IMR-90 (cell line): ENCODE measurements at places on chromosomes 3 and 15. TPM values are rescaled to one million over a fixed set of nuclear protein-coding genes. Genes with fewer than 3 reads are reported as not detected.

DNA sequence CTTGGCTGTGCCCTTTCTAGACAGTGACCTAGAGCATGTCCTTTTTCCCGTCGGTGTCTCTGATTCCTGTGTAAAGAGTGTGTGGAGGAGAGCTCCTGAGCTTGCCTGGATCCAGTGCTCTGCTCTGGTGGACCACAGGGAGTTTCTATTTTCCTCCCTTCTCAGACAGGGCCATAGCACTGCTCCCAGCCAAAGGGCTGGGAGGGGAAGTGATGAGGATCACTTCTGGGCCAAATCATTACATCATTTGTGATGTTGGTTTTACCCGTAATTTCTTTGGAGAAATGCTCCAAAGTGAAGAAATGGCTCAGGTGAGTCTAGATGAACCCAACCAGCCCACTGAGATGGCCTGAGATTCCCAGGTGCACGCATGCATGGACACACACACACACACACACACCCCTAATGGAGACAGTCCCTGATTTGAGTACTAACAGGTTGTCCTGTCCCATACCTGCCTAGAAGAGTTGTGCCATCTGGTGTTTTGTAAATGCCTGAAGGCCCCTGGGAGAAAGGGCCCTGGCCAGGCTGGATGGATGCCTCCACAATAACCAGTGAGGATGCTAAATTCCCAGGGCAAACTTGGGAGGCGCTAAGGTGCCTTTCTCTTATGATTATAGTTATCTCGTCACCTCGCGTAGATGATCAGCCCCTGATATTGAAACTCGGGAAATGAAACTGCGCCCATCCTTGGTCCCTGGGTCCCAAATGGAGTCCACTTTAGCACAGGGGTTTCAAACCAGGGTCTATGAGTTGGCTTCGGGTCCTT is 86.9 kb downstream of the ASB7 start:
- DNase-seq = no peak

DNA sequence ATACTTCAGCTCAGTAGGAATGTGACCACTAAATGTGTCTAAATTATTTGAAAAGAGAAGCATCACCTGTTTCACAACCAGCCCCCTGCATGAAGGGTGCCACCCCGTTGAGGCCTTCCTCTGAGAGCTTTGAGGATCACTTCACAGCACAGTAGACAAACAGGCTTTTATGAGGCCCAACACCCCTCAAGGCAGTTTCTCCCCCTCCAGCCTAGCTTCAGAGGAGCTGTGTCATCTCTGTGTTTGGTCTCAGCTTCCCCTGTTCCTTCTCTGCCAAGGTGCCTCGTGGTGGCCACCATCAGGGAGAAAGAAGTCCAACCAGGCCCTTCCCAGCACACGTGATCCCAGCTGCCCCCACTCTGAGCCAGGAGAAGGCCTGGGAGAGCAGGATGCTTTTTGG is 21.6 kb upstream of the DUSP7 start:
- DNase-seq = no peak

The P2RY14 gene
- not detected in 2 replicates for polyA plus RNA-seq

DNA sequence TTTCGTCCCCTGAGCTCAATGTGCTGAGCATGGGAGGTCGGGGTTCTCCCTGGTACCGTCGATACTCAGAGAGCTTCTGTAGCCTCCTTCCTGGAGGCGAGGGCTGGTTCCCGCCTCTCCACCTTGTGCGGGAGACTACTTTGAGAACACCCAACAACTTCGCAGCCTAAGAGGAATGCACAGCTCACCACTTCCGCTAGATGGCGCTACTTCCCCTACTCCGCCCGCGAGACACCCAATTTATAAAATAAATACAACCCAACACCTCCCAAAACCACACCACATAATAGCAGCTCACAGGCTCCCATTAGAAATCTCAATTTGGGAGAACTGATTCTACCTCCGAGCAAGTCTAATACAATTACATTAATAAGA is 1.2 kb downstream of the RGMA start:
- peak; percentile 5 for DNase-seq

The GMNC gene
- 0.15 and 0.16 TPM in 2 replicates for polyA plus RNA-seq

The CYFIP1 gene
- polyA plus RNA-seq = 51.4 and 58.4 TPM in 2 replicates

- DNase-seq = no peak
Measured at GRCh38 chr15:68311464-68311835, 33.9 kb downstream of the FEM1B start.

GRCh38 chr3:69690-70089 is 126.9 kb upstream of the CHL1 start:
- DNase-seq = no peak

The GP9 gene
- not detected in 2 replicates for polyA plus RNA-seq

DNA sequence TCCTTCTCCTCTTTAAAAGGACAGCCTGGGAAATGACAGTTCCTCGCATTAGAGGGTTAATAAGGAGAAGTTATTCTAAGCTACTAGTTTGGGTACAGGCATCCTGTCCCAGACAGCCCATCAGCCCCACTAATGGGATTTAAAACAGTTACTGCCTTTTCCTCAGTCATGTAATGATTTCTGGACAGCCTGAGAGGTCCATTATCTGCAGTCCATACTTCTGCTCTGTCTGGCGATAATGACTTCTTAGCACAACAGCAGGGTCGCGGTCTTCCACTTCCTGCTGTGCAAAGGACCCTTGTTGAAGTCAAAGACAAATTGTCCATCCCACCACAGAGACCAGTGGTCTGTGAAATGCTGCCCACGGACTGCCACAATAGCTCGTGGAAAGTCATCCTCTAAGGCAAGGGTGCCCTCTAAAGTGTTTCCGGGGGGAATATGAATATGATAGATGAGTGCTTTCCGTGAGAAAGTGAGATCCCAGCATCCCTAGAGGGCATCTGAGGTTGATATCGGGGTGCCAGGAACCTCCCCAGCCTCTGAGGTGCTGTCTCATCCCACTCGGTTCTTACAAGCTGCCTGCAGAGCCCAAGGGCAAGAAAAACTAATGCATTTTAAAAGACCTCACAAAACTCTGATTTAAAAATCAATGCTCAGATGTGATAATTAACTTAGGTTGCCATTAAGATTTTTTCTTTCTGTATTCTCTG is 100.7 kb downstream of the SHOX2 start:
- no peak for DNase-seq

DNA sequence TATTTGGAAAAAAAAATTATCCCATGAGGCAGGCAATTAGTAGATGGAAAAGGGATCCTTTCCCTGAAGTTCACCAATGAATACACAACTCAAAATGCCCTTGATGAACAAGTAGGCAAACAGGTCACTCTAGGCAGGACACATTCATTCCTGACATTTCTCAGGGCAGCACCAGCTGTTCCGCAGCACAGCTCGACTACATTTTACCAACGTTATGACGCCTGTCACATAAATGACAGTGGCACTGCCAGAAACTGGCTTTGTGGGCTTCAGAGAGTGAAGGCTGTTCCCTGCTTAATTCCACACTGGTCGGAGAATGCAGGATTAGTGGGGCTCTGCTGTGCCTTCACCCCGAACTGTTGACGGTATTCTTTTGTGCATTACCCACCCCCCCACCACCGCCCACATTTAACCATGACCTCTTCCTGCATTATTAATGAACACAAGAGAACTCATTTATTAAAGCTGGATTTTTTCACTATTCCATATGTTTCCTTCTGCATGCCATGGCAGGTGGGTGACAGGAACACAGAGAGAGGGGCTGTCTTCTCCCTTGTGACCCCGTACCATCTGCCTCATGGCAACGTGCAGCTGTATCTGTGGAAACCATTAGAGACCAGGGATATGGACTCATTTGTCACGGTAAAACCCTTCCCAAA is 197.6 kb downstream of the PDZRN3 start:
- DNase-seq = no peak

GRCh38 chr3:46422617-46423016 is 15.6 kb downstream of the CCRL2 start:
- peak; percentile 13 for DNase-seq

DNA sequence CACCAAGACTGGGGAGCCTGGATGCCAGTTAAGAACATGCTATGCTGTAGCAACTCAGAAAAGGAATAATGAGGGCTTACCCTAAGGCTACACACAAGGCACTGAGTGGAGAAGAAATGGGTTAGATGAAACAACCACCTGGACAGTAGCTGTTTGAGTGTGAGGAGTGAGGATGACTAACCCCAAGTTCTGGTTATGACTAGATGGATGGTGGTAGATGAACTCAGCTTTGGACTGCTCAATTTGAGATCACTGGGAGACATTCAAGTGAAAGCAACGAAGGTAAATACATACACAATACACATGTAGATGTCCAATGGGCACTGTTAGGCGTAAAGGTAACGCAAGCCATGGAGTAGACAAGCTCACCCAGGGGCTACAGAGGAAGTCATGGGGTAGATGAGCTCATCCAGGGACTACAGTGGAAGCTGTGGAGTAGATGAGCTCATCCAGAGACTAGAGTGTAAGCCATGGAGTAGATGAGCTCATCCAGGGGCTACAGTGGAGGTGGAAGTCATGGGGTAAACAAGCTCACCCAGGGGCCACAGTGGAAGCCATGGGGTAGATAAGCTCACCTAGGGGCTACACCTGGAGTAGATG is 98.3 kb downstream of the ANO10 start:
- peak; percentile 56 for DNase-seq

- DNase-seq = peak; percentile 90
Measured at GRCh38 chr15:62758126-62758951, 284.2 kb upstream of the TPM1 start.

- peak; percentile 52 for DNase-seq
Measured at GRCh38 chr3:157094751-157095480, 65.0 kb downstream of the CCNL1 start.

- DNase-seq = peak; percentile 1
Measured at GRCh38 chr3:147652651-147653366, 243.6 kb downstream of the ZIC1 start.

- DNase-seq = no peak
Measured at GRCh38 chr15:25392806-25393205, 46.0 kb downstream of the UBE3A start.

The GABRR3 gene
- polyA plus RNA-seq = not detected in 2 replicates

GRCh38 chr3:123034996-123035395 is 7.4 kb upstream of the SEMA5B start:
- no peak for DNase-seq

The CYP1A2 gene
- not detected in 2 replicates for polyA plus RNA-seq

DNA sequence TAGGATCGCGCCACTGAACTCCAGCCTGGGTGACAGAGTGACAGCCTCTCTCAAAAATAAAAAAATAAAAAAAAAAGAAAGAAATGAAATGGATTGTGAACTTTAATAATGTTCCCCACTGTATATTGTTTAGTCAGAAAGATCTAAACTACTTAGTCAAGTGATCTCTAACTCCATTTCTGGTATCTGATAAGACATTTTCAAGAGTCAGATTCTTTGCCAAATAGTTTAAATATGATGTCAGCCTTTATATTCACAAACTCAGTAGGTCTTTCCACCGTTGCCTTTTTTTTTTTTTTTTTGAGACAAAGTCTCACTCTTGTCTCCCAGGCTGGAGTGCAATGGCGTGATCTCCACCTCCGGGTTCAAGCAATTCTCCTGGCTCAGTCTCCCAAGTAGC is 29.0 kb upstream of the OSBPL11 start:
- DNase-seq = peak; percentile 49

- DNase-seq = no peak
Measured at GRCh38 chr15:97174886-97175540, 785.5 kb upstream of the ARRDC4 start.

The CISH gene
- 4.0 and 4.6 TPM in 2 replicates for polyA plus RNA-seq

The EPHA3 gene
- polyA plus RNA-seq = 0.04 and 0.10 TPM in 2 replicates

- DNase-seq = peak; percentile 46
Measured at GRCh38 chr3:169660709-169661360, 2.7 kb downstream of the MECOM start.

The DNAJA4 gene
- 0.27 and 0.32 TPM in 2 replicates for polyA plus RNA-seq

The NR1I2 gene
- not detected in 2 replicates for polyA plus RNA-seq

The TUSC7 gene
- not detected in 2 replicates for polyA plus RNA-seq

DNA sequence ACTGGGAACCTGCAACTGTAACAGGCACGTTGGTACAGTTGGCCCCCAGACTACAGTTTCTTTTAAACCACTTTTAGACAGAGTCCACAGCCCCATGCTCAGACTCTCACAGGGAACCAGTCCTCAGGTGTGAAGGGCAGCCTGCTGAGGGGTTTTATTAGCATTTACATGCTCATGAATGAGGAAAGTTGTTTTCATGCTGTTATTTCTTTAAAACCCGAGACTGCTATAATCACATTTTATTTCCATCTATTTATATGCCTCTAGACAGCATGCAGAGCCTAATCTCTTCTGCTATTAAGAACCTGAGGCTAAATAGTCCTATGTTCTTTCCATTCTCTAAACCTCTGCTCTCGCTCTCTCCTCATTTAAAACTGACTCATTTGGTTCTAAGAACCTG is 26.3 kb upstream of the FSIP1 start:
- no peak for DNase-seq

The KCNAB1 gene
- polyA plus RNA-seq = 0.07 and 0.13 TPM in 2 replicates

The WDR93 gene
- polyA plus RNA-seq = not detected in 2 replicates

DNA sequence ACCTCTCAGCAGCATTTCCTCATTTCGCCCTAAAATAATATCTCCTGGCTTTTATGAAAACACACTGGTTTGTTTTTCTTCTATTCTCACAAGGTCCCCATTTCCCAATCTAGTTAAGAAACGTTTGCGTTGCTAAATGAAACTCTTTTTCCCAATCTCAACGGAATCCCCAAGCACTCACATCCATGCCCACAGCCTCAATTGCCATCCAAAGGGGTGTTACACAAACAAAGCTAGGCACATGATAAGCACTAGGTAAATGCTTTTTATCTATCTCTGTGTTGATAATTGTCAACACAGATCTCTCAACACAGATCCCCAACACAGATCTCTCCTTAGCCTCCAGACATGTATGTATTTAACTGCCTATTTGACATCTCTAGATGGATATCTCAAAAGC is 35.2 kb upstream of the TF start:
- no peak for DNase-seq

The PLSCR5 gene
- not detected in 2 replicates for polyA plus RNA-seq

GRCh38 chr3:185824051-185825005 is 514 bp downstream of the IGF2BP2 start:
- DNase-seq = no peak

The EHHADH gene
- 2.0 TPM in 2 replicates for polyA plus RNA-seq

GRCh38 chr3:147701195-147701594 is 292.0 kb downstream of the ZIC1 start:
- no peak for DNase-seq

- no peak for DNase-seq
Measured at GRCh38 chr3:191417457-191417729, 43.6 kb upstream of the PYDC2 start.
